ENCODE measurements at places on chromosomes 16 and 17. TPM values are rescaled to one million over a fixed set of nuclear protein-coding genes. Genes with fewer than 3 reads are reported as not detected.

DNA sequence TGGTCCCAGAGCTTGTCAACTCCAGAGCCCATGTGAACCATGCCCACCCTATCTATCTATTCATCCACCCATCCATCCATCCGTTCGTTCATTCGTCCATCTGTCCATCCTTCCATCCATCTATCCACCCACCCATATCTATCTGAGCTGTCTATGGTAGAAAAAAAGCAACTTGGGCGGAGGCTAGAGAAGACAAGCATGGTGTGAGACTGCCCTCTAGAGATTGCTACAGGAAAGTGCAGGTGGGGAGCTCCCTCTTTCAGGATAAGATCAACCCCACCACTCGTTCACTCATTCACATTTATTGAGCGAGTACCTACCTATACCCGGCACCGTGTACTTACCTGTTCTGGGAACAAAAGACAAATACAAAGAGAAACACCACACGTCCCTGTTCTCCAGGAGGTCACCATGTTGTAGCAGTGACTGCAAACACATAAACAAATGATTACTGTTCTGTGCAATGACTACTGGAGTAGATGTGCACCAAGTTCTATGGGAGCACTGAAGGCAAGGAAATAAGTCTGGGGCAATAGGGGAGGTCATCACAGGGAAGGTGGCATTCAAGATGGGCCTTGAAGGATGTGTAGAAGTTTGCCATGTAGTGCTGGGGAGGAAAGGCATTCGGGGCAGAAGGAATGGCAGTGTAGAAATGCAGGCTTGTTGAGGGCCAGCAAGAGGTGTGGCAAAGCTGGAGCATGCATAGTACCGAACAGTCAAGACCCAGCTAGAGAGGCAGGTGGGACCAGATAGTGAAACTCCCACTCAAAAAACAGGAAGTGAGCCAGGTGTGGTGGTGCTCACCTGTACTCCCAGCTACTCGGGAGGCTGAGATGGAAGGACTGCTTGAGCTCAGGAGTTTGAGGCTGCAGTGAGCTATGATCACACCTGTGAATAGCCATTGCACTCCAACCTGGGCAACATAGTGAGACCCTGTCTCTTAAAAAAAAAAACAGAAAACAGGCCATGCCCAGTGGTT lies 13.4 kb upstream of the ATP5MC1 start:
- DNase-seq, result peak; percentile 47
- no peaks in the 10 kb centered on the region for H3K27me3 ChIP-seq
- no peak overlapping the region for H3K4me3 ChIP-seq
- no peak overlapping the region for H3K27ac ChIP-seq
- H3K4me1 ChIP-seq, result no peaks in the 10 kb centered on the region
- H3K36me3 ChIP-seq, result no peaks in the 10 kb centered on the region

GRCh38 chr17:39536468-39536867 lies 71.3 kb downstream of the NEUROD2 start:
- H3K4me3 ChIP-seq, result no peak overlapping the region
- H3K36me3 ChIP-seq, result peaks cover 6% of the 10 kb centered on the region
- peaks cover 6% of the 10 kb centered on the region for H3K4me1 ChIP-seq
- no peaks in the 10 kb centered on the region for H3K27me3 ChIP-seq
- H3K27ac ChIP-seq, result no peak overlapping the region

The GAS7 gene
- 0.24 TPM for total RNA-seq

- H3K27me3 ChIP-seq, result no peaks in the 10 kb centered on the region
- H3K4me1 ChIP-seq, result no peaks in the 10 kb centered on the region
- DNase-seq, result no peak
- H3K27ac ChIP-seq, result no peak overlapping the region
Measured at GRCh38 chr17:40032322-40033320, 17.4 kb downstream of the CSF3 start.
